ENCODE measurements at places on chromosomes 4 and X. TPM values are rescaled to one million over a fixed set of nuclear protein-coding genes. Genes with fewer than 3 reads are reported as not detected.

The TRIM61 gene
- not detected for total RNA-seq

The STPG2 gene
- not detected for total RNA-seq

The MAGEA4 gene
- not detected for total RNA-seq

The CT47A7 gene
- not detected for total RNA-seq

The PCDH10 gene
- 1.2 TPM for total RNA-seq

The DDX60 gene
- 14.8 TPM for total RNA-seq

The PDCL2 gene
- not detected for total RNA-seq

The MAGEH1 gene
- 34.0 TPM for total RNA-seq

The CETN2 gene
- 45.4 TPM for total RNA-seq

The STAP1 gene
- total RNA-seq, result not detected

The ATP8A1 gene
- 4.5 TPM for total RNA-seq

The ADGRG4 gene
- not detected for total RNA-seq

The PPARGC1A gene
- total RNA-seq, result 4.8 TPM

The DMRTC1 gene
- not detected for total RNA-seq

The POLN gene
- 5.5 TPM for total RNA-seq

The SLC6A14 gene
- not detected for total RNA-seq

The MAGEC1 gene
- total RNA-seq, result not detected

The F11 gene
- total RNA-seq, result not detected

The RBMXL3 gene
- total RNA-seq, result not detected

The HOPX gene
- 9.4 TPM for total RNA-seq

The RADX gene
- 0.83 TPM for total RNA-seq

GRCh38 chr4:100493756-100494155 lies 24.1 kb downstream of the EMCN start:
- DNase-seq, result no peak

DNA sequence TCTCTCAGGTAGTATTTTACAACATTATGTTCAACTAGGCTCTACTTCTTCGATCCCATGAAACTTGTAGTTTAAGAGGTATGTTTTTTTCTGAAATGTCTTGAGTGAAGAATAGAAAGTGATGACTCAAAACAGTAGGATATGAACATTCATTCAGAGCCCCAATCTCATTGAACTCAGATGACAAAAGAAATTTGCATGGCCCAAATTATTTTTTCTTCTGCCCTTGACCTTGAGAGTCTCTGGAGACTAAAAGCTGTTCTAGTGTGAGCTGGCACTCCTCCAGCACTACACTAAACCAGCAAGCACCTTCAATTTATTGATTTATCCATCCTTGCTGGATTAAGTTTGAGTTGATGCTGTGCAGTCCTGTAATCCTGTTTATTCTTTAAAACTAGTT lies 4.0 kb downstream of the DCLK2 start:
- DNase-seq, result no peak

- no peak for DNase-seq
Measured at GRCh38 chrX:48726596-48726995, 30.1 kb downstream of the SUV39H1 start.

DNA sequence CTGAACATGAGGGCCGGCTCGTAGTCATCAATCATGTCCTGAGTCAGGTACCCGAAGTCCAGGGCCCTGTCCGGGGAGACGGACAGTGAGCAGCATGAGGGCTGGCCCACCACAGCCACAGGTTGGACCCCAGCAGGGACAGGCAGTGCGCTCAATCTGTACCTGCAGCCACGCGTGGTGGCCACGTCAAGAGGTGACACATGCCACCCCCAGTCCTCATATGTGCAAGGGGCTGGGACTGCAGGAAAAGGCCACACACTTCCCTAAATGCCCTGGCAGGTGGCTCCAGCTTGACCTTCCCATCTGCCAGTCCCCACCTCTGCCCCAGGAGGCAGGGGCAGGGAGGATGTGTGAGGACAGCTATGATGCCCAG lies 73.8 kb upstream of the MXD4 start:
- DNase-seq, result no peak

GRCh38 chr4:84944947-84945346 lies 21.5 kb downstream of the WDFY3 start:
- DNase-seq, result no peak

DNA sequence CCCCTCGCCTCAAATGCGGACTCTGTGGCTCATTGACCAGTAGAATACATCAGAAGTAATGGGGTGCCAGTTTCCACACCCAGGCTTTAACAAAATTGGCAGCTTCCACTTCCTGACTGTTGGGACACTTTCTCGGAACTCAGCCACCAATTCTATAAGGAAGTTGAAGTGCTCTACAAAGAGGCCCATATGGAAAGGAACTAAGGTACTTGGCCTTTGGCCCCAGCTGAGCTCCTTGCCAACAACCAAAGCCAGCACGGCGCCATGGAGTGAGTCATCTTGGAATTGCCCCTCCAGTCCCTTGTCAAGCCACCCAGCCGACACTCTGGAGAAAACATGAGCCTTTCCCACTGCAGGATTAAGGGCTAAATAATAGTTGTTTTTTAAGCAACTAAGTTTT lies 262.2 kb upstream of the INTU start:
- DNase-seq, result no peak

GRCh38 chr4:82754513-82755165 lies 44.0 kb downstream of the SCD5 start:
- DNase-seq, result no peak

GRCh38 chr4:56743550-56743949 lies 62.5 kb upstream of the HOPX start:
- DNase-seq, result no peak

GRCh38 chr4:164188236-164188635 lies 565.7 kb upstream of the SMIM31 start:
- no peak for DNase-seq

DNA sequence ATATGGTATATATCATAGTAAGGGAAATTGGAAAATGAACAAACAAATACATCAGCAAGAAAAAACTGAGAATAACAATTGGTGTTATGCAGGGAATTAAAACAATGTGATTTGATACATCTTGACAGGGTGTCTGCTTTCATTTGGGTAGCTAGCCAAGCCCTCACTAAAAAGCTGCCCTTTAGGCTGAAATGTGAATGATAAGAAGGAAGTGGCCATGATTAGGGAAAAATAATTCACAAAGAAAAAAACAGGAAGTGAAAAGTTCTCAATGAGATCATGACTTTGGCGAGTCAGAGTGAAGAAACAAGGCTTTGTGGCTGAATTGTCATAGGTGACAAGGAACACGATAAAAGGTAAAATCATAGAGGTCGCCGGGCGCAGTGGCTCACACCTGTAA lies 675.8 kb upstream of the SLIT2 start:
- DNase-seq, result no peak

DNA sequence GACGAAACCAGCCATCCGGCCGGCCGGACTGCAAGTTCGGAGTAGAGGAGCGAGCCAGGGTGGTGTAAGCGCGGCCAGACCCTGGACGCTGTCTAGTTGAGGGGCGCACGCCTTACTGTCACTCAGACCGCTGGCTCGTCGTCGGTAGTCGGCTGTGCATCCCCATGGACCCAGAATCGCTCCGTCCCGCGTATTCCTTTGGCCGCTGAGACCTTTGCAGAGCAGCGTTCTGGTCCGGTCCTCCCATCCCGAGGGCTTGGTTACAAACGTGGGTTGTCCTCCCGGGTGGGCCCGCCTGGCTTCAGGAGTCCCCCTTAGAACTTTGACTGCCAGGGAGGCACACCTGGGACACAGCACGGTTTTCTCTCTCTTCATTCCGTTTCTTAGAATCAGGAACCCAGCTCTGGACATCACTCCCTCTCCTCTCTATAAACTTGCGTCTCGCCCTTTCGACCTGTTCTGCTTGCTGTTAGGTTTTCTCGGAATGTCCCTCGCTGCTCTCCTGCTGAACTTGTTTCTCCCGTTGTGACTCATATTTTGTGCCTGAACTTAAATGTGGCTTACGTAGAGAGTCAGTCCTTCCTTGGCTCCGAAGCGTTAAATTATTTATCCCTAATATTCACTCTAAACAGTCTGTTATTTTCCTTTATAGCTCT lies 672 bp downstream of the PGM2 start:
- DNase-seq, result no peak

GRCh38 chrX:15299941-15300851 lies 15.2 kb downstream of the ASB11 start:
- peak; percentile 33 for DNase-seq

DNA sequence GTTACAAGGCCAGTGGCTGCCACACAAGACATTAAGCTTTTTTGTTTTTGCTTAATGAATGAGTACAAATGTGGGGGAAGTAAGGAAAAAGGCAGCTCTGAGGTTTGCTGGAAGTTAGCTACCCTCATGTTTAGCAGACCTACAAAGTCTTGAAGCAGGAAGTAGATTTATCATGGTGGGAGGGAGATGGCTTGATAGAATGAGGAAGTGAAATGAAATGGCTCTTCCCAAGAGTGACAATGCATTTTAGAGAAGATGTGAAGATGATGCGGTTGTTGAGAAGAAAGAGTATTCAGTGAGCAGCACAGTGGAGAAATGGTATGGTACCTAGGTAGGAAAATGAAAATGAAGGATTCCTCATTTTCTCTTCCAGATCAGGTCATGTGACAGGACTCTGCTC lies 108.0 kb downstream of the SLIT2 start:
- no peak for DNase-seq

- no peak for DNase-seq
Measured at GRCh38 chrX:95063554-95063953, 1389.5 kb downstream of the FAM133A start.

GRCh38 chr4:4320951-4321714 lies 31.1 kb downstream of the ZBTB49 start:
- no peak for DNase-seq

GRCh38 chr4:5184606-5185005 lies 133.3 kb downstream of the STK32B start:
- no peak for DNase-seq

GRCh38 chr4:113276464-113277170 lies 227.2 kb downstream of the ANK2 start:
- no peak for DNase-seq

- no peak for DNase-seq
Measured at GRCh38 chrX:69493193-69493592, 10.9 kb upstream of the NALF2 start.

DNA sequence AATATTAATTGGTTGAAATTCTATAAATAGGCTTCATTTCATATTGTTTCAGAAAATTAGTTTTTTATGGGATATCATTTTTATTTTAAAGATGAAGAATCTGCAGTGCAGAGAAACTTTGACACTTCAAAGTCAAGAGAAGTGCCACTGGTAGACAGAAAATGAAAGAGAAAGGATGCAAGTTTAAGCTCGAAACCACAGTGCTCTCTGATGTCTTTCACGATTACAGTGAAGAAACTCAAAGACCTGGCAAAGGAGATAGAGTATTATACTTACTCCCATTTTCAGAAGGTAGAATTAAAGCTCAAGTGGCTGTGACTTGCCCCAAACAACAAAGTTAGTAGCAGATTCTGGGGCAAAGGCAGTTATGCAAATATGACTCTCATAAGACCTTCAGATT lies 745.4 kb downstream of the TECRL start:
- DNase-seq, result no peak

DNA sequence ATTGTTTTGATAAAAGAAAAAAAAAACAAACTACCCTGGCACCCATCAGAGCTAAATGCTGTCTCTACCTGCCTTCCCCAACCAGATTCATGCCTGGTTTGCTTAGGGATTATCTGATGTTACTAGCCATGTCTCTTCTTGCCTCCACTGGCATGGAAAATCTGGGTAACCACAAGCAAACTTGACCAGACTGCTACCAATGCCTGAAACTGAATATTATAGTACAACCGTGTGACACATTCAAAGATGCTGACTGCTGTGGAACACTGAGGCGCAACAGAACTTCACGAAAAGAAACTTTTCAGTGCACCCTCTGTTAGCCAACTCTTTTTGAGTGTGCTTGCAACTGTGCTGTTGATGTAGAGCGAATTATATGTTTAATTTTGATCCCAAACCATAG lies 228.1 kb downstream of the CBR4 start:
- DNase-seq, result peak; percentile 36

- no peak for DNase-seq
Measured at GRCh38 chr4:44121210-44121609, 327.4 kb downstream of the KCTD8 start.

DNA sequence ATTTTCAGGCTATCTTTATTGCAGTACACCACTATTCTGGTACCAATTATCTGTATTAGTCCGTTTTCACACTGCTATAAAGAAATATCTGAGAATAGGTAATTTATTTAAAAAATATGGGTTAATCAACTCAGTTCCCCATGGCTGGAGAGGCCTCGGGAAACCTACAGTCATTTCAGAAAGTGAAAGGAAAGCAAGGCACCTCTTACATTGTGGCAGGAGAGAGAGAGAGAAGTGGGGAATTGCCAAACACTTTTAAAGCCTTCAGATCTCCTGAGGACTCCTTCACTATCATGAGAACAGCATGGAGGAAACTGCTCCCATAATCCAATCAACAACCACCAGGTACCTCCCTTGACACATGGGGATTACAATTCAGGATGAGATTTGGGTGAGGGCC lies 54.7 kb downstream of the AMER1 start:
- DNase-seq, result no peak

GRCh38 chr4:184163813-184164212 lies 53.9 kb downstream of the ENPP6 start:
- peak; percentile 2 for DNase-seq

GRCh38 chr4:21884615-21885014 lies 64.0 kb downstream of the KCNIP4 start:
- no peak for DNase-seq

GRCh38 chr4:144687466-144687865 lies 41.5 kb downstream of the HHIP start:
- no peak for DNase-seq

- no peak for DNase-seq
Measured at GRCh38 chrX:17052793-17053192, 106.3 kb downstream of the REPS2 start.

- DNase-seq, result no peak
Measured at GRCh38 chr4:15558561-15558960, 88.9 kb downstream of the CC2D2A start.

- no peak for DNase-seq
Measured at GRCh38 chr4:75007891-75008290, 75.0 kb downstream of the PARM1 start.

GRCh38 chr4:101183666-101184373 lies 163.5 kb downstream of the PPP3CA start:
- DNase-seq, result no peak

GRCh38 chrX:1246816-1247215 lies 21.8 kb upstream of the CSF2RA start:
- peak; percentile 60 for DNase-seq

DNA sequence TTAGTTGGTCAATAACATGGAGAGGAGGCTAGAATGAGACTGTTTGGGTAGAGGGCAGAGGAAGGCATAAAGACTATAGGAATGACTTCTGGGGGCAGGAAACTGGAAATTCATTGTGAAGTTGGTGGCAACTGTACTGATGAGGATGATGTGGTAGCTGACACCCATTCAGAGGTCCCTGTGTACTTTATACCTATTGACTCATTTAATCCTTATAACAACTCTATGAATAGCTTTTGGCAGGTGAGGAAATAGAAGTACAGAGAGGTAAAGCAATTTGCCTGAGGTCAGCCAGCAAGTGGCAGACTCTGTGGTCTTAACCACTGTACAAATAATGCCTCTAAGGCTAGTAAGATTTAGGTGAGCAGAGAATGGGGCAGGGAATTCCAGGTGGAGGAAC lies 100.1 kb downstream of the GATB start:
- no peak for DNase-seq
